Urinary bladder (tissue), 4 donors: ENCODE measurements at places on chromosomes 7 and 10. TPM values are rescaled to one million over a fixed set of nuclear protein-coding genes. Genes with fewer than 3 reads are reported as not detected.

Gene ARHGAP22
- polyA plus RNA-seq, result 2.3 TPM

Gene ANKRD2
- polyA plus RNA-seq, result 0.23 TPM

Gene PAPOLB
- 0.04 TPM for polyA plus RNA-seq

Gene RASA4B
- 19.9 TPM for polyA plus RNA-seq

Gene ACSM6
- polyA plus RNA-seq, result 0.42 TPM

Gene NUTM2D
- polyA plus RNA-seq, result 2.7 TPM

Gene CCL26
- 1.1 TPM for polyA plus RNA-seq

DNA sequence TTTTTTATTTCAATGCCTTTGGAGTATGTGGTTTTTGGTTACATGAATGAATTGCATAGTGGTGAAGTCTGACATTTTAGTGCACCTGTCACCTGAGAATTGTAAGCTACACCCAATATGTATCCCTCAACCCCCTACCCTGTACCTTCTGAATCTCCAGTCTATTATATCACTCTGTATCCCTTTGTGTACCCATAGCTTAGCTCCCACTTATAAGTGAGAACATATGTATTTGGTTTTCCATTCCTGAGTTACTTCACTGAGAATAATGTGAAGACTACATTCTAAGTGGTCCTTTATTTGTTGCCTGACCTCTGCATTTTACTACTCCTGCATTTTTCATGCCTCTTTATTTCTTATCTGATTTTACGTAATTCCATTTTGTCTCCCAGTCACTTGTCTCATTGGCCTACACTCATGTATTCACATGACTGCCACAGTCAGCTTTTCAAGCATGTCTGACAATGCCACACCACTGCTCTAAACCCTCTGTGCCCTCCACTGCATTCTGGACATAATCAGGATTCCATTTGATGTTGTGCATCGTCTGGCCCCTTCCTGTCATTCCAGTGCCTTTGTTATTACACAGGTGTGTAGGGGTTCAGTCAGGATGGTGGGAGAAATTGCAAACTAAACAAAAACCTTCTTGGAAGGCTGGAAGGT lies 1325.5 kb downstream of the XPNPEP1 start:
- no peak for DNase-seq

- no peak for DNase-seq
Measured at GRCh38 chr10:113680190-113681111, 739 bp downstream of the CASP7 start.

DNA sequence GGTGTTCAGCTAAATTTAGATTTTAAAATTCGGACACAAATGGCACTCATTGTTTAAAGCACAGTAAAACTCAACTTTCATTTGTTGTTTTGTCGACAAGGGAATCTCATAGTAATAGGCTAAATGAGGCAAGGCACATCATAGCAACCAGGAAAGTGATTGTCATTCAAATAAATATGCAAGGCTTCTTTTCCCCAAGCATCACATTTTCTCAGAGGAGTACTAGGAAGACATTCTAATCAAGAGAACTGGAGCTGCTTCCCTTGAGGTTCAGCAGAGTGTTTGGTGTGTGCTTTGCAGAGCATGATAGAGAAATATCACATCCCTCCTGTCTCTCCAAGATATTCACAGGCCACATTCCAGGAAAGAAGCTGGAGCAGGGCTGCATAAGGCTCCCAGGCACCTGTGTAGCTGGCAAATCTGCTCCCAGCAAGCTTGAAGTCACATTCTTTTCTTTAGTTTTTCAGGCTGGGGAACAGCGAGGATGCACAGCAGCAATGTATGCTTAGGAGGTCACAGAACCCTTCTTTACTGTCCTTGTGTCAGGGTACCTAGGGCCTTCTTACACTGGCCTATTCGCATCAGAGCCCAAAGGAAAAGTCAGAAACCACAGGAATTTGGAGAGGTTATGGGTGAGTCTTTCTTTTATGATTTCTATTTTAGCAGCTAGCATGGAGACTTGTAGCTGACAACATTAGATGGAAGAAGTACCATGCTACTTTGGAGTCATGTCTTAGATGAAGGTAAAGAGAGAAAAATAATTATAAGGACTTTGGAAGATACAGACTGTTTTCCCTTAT lies 95.9 kb upstream of the HDAC9 start:
- no peak for DNase-seq

DNA sequence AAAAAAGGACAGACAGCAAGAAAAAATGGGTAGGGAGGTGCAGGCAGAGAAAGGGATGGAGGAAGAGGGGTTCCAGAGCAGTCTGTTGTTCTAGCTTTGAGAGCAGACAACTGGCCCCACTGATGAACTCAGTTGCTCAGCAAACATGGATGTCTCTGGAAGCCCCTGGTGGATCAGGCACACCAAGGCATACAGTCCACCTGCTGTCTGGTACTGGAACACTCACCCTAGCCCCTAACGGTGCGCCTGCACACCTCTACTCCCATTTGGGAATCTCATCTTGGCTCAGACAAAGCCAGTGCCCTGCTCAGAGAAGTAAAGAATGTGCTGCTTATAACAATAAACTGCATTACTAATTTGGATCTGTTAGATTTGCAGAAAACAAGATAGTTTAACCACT lies 7.7 kb downstream of the MACROH2A2 start:
- DNase-seq, result no peak

GRCh38 chr10:50567384-50567783 lies 56.4 kb downstream of the SGMS1 start:
- DNase-seq, result no peak

GRCh38 chr10:35259769-35260397 lies 76.4 kb upstream of the CCNY start:
- no peak for DNase-seq

- DNase-seq, result no peak
Measured at GRCh38 chr10:63627396-63627795, 106.2 kb downstream of the REEP3 start.

DNA sequence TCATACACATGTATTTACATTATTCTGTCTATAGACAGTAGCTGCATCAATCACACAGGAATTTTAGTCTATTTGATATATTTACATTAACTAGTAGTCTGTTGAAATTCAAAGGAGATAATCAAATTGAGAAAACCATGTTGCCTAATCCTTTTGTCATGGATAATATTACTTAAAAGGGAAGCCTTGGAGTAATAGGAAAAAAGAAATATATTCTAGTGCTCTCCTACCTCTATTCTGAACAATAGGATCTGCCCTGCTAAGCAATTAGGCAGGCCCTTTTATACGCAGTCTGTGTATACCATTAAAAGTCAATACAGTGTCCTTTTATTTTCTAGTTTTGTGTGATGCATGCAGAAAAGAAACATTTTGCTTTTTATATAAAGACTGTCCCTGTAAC lies 24.5 kb downstream of the UMAD1 start:
- no peak for DNase-seq

DNA sequence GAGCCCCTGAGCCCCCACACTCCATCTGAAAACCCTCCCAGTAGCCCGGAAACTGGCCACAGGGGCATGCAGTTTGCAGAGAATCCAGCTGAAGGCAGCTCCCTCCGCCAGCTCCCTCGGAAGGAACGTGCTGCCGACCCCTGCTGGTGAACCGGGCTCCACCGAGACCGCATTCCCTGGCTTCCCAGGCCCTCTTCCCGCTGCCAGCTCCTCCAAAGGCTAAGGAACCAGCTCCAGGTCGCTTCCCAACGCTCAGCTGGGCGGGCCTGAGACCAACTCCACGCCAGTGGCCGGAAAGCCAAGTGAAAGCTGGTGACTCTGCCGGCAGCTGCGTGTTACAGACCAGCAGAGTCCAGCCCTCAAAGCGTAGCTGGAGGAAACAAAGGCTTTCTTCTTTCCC lies 35.8 kb downstream of the GPER1 start:
- no peak for DNase-seq

DNA sequence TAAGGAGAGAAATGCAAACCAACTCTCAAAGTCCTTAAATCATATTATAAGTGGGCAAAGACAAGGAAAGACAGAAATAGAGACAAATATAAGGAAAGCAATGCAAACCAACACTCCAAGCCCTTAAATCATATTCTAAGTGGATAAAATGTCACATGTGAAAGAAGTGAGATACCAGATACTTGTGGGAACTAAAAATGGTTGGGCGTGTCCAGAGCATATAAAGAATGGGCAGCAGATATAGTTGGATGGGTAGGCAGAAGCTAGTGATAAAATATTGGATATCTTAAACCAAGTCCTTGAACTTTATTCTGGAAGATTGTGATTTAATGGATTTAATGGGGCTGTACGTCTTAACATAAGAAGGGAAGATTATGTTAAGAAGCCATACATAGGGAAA lies 1065.2 kb upstream of the C7orf33 start:
- no peak for DNase-seq

DNA sequence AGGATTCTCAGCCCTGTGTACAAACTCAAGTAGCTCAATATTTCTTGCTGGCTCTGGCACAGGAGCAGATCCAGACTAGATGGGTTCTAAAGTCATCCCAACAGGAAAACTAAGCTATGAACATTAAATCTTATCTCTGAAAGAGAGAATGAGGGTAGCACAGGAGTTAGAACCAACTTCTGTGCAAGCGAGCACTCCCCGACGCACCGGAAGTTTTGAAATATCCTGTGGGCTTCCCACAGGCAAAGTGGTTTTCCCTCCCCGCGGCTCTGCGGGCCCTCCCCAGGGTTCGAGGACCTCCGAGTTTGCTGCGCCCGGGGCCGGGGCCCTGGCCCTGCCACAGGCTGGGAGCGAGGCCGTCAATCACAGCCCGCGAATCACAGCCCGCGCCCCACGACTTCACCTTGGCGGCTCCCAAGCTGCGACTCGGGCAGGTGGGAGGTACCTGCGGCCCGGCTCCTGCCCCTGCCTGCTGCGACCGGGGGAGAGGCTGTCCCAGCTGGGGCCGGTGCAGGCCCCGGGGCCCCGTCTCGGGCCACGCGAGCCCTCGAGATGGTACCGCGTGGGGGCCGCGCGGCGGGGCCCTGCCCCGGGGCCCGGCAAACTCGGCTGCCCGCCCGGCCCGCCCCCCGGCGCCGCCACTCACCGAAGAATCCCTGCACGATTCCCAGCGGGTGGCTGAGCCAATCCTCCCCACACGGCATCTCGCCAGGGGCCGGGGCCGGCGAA lies 598 bp downstream of the MCMBP start:
- DNase-seq, result no peak

DNA sequence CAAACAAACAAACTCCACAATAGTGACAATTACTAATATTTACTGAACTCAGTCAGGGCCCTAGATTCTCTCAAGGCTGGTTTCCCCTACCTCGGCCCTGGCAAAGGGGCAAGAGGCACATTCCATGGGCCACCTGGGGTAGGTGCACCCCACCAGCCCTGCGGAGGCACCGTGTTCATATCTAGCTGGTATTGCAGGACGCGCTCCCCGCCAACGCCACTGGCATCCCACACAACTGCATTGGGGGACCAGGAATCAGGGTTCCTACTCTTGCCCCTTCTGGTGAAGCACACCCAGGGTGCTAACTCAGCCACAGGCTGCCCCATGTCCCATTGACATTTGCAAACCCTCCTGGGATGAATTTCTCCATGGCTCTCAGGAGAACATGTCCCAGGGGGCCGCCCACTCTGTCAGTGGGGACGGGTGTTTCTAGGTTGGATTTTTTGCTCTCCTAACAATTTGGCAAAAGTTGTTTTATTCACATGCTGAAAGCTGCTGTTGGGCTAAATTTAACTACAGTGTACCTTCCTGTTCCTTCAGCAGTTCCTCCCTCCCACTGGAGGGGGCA lies 76.7 kb downstream of the ZRANB1 start:
- DNase-seq, result no peak

- no peak for DNase-seq
Measured at GRCh38 chr7:47741984-47742383, 160.1 kb upstream of the TNS3 start.

DNA sequence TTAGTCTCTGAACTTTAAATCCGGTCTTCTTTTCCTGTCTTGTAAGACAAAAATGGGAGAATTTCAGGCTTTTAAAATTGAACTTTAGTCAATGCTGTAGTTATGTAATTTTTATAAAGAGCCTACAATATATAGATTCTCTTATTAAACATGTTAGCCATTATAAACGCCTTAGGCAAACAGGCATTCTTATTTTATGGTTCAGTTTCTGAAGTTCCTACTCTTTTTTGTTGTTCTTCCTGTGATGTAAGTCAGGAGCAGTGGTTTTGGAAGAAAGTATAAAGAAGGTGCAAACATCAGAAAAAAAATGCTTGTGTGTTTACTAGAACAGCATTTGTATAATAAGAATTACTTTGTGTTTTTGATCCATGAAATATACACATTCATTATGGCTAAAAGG lies 41.6 kb downstream of the BICC1 start:
- DNase-seq, result no peak

GRCh38 chr7:50317221-50317678 lies 12.7 kb downstream of the IKZF1 start:
- no peak for DNase-seq

- no peak for DNase-seq
Measured at GRCh38 chr10:123327896-123328295, 173.7 kb downstream of the BUB3 start.

DNA sequence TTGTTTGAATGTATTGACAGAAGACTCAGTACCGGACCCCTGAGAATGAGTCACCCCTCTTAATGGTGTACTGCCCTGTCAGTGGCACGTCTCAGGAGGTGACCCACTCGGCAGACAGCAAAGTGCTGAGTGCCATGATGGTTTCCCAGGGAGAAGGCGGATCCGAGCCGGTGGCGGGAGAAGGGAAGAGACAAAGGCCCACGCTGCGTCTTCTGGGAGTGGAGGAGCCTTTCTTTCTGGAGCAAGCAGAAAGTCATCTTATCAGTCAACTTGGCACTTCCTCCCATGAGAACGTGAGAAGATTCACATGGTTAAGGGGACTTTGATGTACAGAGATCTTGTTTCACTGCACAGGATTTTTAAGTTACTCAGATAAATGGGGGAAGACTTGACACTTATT lies 14.6 kb upstream of the PPP2R2D start:
- no peak for DNase-seq

GRCh38 chr7:45190406-45191165 lies 33.0 kb downstream of the RAMP3 start:
- DNase-seq, result no peak

DNA sequence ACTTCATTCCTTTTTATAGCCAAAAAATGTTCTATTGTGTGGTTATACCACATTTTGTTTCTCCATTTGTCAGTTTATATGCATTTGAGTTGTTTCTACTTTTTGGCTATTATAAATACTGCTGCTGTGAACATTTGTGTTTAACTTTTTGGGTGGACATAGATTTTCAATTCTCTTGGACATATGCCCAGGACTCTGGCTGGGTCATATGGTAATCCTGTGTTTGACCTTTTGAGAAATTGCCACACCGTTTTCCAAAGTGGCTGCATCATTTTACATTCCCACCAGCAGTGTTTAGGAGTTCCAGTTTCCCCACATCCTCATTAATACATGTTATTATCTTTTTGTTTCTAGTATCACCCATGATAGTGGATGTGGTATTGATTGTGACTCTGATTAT lies 39.4 kb downstream of the CSGALNACT2 start:
- DNase-seq, result no peak

DNA sequence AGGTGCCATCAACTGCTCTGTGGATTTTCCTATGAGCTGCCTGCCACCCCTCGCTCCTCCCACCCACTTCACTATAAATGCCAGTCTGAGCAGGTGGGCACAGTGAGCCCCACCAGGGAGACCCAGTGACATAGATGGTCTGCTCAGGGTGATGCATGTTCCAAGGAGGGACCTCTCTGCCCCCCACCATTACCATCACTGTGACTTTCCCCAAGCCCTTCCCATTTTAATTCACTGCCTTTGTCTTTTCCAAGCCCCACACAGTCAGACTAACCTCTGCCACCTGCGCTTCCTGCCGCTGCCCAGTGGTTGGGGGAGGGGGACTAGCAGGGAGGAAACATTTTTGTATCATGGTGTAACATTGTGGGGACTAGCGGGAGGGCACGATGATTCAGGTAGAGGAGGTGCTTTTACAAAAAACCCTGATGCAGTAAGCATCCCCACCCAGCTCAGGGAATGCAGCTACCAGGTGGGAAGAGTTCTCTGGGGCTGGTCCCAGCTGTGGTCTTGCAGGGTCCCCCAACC lies 24.6 kb downstream of the PRSS2 start:
- DNase-seq, result no peak
